Calu3 (cell line): ENCODE measurements at places on chromosomes 11 and 22. TPM values are rescaled to one million over a fixed set of nuclear protein-coding genes. Genes with fewer than 3 reads are reported as not detected.

- DNase-seq, result no peak
- no peak overlapping the region for H3K4me3 ChIP-seq
Observed at GRCh38 chr22:37300551-37301017, 18.3 kb downstream of the CYTH4 start.

Gene FXYD6
- total RNA-seq, result 0.61 and 0.78 TPM in 2 replicates

Gene IFTAP
- 15.5 and 17.1 TPM in 2 replicates for total RNA-seq

- H3K4me3 ChIP-seq, result no peak overlapping the region
- H3K4me1 ChIP-seq, result no peaks in the 10 kb centered on the region
- H3K36me3 ChIP-seq, result no peaks in the 10 kb centered on the region
- no peaks in the 10 kb centered on the region for H3K27me3 ChIP-seq
Observed at GRCh38 chr22:47548953-47549740, 786.7 kb downstream of the TBC1D22A start.
